Activated effector memory CD4-positive, alpha-beta T cell treated with anti-CD3 and anti-CD28 coated beads, Interleukin-2, amount 50 U/mL, for 16 hours (primary cell): ENCODE measurements at places on chromosomes 6 and 20.

- no peak for DNase-seq
These were observed 40.7 kb downstream of the TP53INP2 start for GRCh38 chr20:34744847-34745246.

GRCh38 chr20:6140947-6141346 is 18.1 kb upstream of the FERMT1 start:
- DNase-seq, result no peak

DNA sequence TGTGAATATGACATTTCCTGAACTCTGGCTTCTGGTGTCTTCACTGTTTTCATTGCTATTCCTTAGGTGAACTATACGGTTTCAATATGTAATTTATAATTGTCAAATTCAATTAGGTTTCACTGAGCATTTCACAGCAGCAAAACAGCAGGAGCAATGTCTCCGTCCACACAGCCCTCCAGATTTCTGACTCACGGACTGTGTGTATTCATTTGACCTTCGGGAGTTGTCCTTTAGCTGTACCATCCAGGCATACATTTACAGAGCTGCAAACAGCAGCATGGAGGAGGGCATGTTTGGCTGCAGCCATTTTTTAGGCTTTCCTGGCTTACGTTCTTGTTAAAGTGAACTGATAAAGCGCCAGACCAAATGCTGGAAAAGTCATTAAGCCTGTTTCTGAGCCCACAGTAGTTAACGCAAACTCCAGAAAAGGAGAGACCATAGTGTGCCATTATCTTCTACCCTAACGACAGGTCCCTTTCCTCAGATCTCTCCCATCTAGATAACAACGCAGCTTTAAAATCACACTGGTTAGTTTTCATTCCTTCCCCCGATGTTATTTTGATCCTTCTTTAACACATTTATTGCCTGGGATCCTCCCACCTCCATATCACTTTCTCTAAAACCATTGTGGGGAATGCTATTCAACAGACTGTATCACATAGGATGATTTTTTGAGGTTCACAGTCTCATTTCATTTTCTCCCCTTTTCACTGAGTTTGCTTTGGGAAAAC is 18.3 kb downstream of the FOXC1 start:
- no peak for DNase-seq

DNA sequence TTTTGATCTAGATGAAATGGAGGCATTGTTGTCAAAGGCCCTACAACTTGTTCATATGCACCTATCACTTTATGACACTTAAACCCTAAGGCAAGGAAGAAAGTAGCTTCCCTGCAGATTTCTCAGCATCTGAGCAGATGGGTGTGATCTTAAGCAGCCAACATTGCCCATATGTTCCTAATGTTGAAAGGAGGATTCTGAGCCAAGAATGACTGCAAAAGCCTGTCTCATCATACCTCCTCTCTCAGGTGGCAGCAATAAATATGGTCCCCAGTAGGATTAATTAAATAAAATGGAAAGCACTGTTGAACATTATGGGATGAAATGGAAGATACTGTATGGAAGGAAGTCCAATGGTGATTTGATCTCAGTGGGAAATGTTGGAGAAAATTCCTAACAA is 538.1 kb upstream of the MAN1A1 start:
- DNase-seq, result no peak

- DNase-seq, result no peak
These were observed 132.9 kb downstream of the SCML4 start for GRCh38 chr6:107691062-107691751.
